ENCODE measurements at places on chromosomes 11 and 22.
A peak's percentile ranks its signal among the peaks of the same experiment; 100 is the strongest.

GRCh38 chr11:117345039-117345438 lies 17.4 kb downstream of the CEP164 start:
- no peak for DNase-seq

DNA sequence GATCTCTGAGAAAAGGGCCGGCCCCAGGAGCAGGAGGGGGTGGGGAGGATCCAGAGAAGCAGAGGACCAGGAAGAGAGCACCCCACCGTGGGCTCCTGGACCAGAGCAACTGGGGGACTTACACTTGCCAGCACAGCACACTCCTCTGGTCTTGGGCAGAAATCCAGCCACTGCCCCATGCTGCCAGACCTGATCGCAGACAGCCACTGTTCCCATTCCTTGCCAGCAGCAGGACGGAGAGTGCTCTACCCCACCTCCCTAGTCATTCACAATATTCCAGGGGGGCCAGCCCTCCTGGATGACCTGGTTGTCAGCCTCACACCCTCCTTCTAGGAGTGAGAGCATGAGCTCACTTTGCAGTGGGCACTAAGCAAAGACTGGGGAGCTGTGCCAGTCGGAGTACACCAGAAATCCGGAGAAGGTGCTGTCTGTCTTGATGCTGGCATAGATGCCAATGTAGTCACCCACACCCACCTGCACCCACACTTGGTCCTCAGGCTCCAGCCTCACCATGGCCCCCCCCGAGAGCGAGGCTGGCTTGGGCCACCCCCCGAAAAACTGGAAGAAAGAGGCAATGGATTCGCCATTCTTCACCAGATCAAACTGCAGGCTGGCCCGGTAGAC lies 1.6 kb downstream of the C1QTNF5 start:
- no peak for DNase-seq

DNA sequence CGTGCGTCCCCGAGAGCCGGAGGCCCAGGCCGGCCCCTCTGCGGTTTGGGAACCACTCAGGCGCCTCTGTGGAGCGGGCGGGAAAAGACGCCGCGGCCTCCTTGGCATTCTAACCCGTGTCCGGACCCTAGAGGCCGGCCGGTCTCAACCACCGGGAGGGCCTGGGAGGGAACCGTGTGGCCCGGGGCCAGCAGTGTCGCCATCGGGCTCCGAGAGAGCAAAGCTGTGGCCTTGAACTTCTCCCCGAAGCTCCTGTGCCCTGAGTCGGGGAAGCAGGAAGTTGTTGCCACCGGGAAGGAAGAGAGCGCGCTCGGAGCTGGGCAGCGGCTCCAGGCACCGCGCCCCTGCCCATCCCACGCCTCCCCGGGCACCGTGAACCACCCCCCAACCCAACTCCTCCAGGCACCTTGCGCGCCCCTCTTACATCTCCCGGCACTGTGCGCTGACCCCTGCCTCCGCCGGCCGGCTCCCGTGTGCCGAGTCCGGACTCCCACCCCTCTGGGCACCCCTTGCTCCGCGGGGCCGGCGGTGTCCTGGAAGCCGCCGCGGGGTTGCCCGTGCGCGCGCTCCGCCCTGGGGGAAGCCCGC lies 80.0 kb upstream of the PPARA start:
- DNase-seq, result no peak

- DNase-seq, result no peak
Observed at GRCh38 chr11:109957000-109957399, 136.2 kb upstream of the ZC3H12C start.

DNA sequence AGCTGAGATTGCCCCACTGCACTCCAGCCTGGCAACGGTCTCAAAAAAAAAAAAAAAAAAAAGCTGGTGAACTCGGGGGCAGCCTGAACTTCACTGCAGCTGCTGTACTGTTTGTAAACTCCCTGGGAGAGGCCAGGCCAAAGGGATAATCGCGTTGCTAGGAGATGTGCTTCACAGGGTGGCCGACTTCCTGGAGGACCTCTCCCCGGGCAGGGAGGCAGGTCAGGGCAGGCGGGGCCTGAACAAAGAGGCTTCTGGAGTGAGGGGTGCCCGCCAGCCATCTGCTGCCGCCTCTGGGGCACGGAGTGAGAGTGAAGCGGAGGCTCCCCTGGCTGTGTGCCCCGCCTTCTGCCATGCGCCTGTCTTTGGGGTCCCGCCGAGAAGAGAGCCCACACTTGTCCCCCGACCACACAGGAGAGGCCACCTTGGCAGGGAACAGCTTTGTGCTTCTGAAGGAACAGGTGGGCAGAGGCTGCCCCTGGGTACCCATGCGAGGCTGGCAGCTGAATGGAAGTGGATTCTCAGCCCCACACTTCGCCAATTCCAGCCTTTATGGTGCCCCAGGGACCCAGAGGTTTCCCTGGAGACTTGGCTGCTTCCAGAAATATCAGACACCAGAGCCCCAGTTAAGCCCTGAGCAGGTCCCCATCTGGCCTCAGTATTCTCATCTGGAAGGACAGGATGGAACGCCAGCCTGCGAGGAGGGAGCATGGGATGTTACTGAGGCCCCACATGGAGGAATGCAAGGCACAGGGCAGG lies 29.6 kb downstream of the TMEM184B start:
- DNase-seq, result no peak

DNA sequence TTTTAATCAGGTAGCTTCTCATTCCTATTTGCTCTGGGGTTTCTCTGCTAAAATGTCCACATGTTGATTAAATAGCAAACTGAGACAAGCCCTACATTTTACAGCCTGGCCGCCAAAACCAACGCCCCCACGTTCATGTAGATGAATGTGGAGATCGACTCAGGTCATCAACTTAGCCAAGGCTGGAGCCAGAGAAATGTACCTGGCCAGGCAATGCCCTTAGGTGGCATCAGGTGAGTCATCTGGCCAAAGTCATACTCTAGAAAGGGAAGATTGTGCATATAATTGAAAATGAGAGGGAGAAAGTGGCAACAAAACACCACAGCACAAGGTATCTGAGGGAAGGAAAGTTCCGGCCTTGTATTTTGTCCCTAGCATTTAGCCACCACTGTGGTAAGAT lies 37.1 kb upstream of the CCDC89 start:
- no peak for DNase-seq

DNA sequence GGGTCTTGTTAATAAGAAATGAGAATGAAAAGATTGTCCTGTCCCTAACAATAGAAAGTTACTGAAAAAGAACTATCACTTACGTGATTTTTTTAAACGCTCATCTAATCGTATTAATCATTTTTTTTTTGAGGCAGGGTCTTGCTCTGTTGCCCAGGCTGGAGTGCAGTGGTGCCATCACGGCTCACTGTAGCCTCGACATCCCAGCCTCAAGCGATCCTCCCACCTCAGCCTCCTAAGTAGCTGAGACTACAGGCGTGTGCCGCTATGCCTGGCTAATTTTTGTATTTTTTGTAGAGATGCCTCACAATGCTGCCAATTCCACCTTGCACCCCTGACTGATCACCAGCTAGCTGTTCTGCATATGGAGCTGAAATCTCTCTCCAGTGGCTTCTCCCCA lies 15.7 kb downstream of the PDGFB start:
- DNase-seq, result no peak

GRCh38 chr22:44669561-44669976 lies 32.4 kb upstream of the PRR5 start:
- DNase-seq, result no peak

GRCh38 chr22:44937216-44937615 lies 72.6 kb downstream of the PHF21B start:
- no peak for DNase-seq

GRCh38 chr11:133234883-133235282 lies 297.4 kb downstream of the OPCML start:
- no peak for DNase-seq

GRCh38 chr22:46578251-46578823 lies 40.9 kb upstream of the CELSR1 start:
- no peak for DNase-seq

DNA sequence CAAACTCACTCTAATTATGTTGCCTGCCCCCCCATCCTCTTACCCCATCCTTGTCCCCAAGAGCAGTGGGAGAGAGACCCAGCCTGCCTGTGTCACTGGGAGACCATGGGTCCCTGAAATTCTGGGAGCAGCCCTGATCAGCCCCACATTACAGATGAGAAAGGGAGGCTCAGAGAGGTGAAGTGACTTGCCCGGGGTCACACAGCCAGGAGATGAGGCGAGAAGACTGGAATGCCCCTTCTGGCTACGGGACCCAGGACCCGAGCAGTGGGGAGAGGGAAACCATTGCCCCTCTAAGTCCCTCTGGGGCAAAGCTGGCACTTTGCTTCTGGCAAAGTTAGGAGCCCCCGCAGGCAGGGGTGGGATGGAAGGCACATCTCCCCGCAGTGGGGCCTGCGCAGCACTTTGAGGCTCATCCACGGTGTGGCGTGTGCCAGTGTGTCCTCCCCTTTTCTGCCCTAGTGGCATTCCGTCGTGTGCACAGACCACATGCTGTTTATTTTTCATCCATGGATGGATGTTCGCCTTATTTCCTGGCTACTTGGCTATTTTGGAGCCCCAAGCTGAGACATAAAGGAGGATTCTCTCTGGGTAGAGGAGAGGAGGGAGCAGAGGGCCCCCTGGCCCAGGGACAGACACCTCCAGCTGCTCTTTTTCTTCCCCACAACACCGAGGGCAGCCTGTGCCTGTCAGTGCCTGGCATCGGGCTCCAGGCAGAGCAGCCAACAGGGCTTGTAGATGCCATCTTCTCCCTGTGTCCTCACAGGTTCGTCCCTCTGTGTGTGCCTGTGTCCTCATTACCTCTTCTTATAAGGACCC lies 3.7 kb upstream of the FGF3 start:
- no peak for DNase-seq

GRCh38 chr11:102833731-102834130 lies 9.7 kb downstream of the MMP3 start:
- no peak for DNase-seq

DNA sequence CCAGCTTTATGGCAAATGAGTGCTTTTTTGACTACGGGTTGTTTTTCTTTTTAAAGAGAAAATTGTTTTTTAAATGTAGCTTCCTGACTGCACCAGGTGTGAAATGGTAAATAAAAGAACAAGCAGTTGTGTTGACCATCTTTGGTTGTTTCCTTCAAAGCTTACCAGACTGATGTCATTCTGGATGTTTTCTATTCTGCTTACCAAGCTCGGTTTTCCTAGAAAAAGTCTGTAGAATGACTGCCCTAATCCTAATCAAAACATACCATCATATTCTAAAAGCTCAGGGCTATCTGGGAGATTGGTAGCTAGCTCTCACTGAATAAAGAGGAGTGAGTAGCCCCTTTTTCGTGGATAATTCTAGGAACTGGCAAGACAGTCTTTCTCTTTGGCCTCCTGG lies 77.7 kb downstream of the GAB2 start:
- no peak for DNase-seq

GRCh38 chr11:50098186-50098725 lies 65.6 kb downstream of the OR4C45 start:
- DNase-seq, result no peak

GRCh38 chr11:21635394-21636145 lies 557.3 kb upstream of the ANO5 start:
- DNase-seq, result no peak

DNA sequence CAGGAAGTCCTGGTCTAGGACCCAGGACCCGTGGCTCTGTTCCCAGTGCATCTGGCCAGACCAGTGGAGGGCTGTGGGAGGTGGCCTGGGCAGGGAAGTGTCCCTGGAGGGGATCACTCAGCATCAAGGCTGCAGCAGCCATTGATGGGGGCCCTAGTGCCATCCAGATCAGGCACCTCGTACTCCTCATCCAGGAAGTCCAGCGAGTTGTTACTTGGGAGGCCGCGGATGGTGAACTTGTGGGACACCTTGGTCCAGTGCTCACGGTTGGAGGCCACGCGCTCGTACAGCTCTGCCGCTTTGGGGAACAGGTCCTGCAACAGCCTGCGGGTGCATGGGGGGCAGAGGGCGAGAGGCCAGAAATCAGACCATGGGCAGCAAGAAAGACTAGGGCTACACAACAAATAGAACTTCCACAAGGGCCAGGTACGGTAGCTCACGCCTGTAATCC lies 96.9 kb downstream of the PDE2A start:
- DNase-seq, result no peak

DNA sequence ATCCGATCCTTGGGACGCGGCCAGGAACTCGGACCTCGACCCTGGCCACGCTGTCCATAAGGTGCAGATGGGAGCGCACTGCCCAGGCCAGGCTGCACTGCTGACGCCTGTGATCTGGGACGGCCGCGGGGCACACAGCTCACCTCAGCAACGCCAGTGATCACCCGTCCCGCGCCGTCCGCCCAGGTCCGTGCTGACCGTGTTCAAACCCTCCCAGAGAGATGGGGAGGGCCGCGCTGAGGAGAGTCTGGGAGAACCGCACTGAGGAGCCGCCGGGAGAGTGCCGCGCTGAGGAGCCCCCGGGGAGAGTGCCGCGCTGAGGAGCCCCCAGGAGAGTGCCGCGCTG lies 636 bp downstream of the KCNQ1OT1 start:
- DNase-seq, result no peak

- no peak for DNase-seq
Observed at GRCh38 chr11:36258730-36259360, 30.4 kb downstream of the COMMD9 start.

- no peak for DNase-seq
Observed at GRCh38 chr22:44495629-44496028, 2.4 kb downstream of the RTL6 start.

- DNase-seq, result no peak
Observed at GRCh38 chr22:50313021-50313420, 5.6 kb upstream of the PLXNB2 start.

- no peak for DNase-seq
Observed at GRCh38 chr11:77828926-77829325, 8.0 kb downstream of the AAMDC start.

DNA sequence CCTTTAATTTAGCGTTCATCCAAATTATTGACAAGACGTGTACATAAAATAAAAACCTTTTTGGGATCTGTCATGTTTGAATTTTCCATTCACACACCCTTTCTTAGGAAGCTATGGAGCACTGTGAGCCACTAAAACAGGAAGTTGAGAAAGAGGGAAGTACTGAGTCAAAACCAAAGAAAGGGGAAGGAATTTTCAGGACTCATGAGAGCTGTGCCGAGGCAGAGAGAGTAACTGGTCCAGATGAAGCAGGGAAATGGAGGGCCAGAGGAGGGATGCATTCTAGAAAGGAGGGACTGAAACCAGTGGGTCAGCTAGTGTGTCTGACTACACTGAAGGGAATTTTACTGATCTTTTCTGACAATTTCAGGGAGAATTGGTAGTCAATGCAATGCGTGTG lies 24.9 kb downstream of the APLP2 start:
- DNase-seq, result no peak

GRCh38 chr11:47176328-47177228 lies at the start of gene ARFGAP2:
Gene ARFGAP2, minus strand, starts transcription at chr11:47176879. Its CDS starts 26 bp downstream, at chr11:47176853.
- peak; percentile 92 for DNase-seq

Data from stimulated activated CD8-positive, alpha-beta memory T cell treated with anti-CD3 and anti-CD28 coated beads, Interleukin-7, amount 100 ng/mL, for 48 hours (primary cell).